Hypothalamus (tissue), 51 donors: ENCODE measurements at places on chromosomes 12 and 14.

GRCh38 chr14:94936401-94936892, 166.5 kb upstream of the GSC start:
- peak; percentile 82 for DNase-seq

DNA sequence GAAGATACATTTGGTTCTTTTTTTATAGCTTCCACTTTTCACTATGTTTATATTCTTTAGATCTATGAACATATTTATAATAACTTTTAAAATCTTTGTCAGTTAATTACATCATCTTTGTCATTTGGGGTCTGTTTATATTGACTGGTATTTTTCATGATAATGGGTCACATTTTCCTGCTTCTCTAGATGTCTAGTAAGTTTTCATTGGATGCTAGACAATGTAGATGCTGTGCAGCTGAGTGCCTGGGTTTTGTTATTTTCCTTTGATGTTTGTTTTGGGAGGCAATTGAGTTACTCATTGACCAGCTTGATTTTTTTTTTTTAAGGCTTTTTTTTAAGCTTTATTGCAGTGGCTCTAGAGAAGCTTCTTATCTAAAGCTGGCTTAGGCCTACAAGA, 4.9 kb downstream of the MAP1LC3B2 start:
- DNase-seq, result no peak

DNA sequence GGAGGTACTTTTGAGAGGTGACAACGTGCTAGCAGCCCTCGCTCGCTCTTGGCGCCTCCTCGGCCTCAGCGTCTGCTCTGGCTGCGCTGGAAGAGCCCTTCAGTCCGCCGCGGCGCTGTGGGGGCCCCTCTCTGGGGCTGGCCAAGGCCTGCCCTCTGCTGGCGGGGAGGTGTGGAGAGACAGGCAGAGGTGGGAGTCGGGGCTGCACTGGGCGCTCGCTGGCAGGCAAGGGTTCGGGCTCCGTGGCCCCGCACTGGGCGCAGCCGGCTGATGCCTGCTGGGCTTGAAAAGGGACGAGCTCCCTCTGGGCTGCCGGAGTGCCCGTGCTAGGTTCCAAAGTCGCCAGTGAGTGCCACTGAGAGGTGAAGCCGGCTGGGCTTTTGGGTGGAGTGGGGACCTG, 580.0 kb downstream of the DIO2 start:
- DNase-seq, result no peak

- no peak for DNase-seq
These were observed 73.2 kb downstream of the KIF21A start for GRCh38 chr12:39369756-39370155.

- no peak for DNase-seq
These were observed 15.4 kb downstream of the DDX11 start for GRCh38 chr12:31089072-31089471.

DNA sequence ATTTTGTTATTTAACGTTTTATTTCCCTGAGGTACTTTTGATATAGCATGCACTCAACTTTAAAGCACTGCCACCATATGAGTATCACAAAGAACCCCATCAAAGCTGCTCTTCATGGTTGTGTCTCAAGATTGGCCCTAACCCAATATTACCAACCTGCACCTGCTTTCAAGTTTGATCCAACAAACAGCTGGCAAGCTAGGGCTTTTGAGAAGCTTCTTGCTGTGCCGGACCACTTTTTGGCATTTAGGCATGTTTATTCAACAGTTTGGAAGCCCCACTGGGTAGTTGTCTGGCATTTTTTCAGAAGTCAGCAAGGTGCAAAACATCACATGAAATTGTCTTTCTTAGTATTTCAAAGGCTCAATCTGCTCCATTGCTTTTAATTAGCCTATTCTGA, 137.2 kb upstream of the PLEKHA5 start:
- no peak for DNase-seq

DNA sequence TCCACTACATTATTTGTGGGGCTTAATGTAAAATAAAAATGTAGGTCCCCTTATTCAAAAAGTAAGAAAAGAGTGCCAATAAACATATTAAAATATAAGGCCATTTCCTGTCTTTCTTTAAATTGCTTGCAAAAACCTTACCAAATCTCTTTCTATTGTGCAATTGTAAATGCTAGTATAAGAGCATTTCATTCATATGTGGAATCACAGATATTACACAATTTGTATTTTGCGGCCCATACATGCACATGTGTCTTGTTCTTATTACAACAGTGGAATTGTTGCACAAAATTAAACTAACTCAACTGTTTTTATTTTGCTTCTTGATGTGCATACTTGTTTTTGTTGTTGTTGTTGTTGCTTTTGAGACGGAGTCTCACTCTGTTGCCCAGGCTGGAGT, 20.1 kb upstream of the CRADD start:
- no peak for DNase-seq

- no peak for DNase-seq
These were observed 27.7 kb downstream of the PPP1R13B start for GRCh38 chr14:103819503-103820307.

- no peak for DNase-seq
These were observed 12.1 kb upstream of the KRT83 start for GRCh38 chr12:52333321-52333720.

- DNase-seq, result no peak
These were observed 35.1 kb upstream of the ACTN1 start for GRCh38 chr14:69013943-69014782.

DNA sequence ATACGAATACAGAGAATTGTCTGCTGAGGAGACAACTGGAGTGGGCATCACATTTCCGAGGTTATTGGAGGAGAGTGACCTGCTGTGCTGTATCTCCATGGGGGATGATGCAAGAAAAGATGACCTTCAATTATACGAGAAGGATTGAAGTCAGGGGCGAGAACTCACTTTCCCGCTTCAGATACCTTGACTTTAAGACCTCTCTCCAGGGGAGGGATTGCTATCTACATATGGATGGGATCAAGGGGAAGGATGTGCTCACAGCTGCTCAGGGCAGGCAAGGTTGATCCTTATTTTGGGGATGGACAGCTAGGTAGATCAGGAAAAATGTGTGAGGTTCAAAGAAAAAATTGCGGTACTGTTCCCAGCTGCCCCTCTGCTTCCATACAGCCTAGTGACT, 24.4 kb downstream of the NEUROD4 start:
- DNase-seq, result no peak

DNA sequence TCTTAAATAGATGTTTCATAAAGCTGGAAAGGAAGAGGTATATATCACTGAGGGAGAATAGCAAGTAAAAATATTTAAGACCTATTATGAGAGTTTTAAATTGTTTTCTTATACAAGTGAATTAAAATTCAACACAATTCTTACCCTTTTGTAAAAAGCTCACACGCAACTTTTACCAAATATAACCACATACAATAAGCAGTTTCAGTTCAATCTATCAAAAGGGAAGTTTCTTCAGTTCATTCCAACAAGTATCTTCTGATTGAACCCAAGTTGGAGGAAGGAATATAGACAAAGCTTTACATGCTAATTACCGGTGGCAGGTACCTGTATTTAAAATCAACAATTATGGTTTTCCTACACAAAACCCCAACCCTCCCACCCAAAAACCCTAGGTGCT, 41.1 kb downstream of the GTF2A1 start:
- no peak for DNase-seq

DNA sequence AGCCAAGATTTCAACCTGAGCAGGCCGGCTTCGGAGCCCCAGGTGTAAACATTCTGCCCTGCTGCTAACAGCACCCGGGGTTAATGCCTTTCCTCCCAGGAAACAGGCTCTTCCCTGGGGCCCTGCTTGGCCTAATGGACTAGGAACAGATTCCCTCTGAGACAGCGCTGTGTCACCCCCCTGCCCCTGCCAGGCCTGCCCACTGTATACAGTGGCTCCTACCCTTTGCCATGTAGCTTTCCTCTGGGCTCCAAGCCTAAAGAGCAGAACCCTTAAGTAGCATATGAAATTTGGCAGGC, 28.3 kb upstream of the BCDIN3D start:
- DNase-seq, result no peak

- no peak for DNase-seq
These were observed 25.1 kb downstream of the ZFC3H1 start for GRCh38 chr12:71638499-71638898.

DNA sequence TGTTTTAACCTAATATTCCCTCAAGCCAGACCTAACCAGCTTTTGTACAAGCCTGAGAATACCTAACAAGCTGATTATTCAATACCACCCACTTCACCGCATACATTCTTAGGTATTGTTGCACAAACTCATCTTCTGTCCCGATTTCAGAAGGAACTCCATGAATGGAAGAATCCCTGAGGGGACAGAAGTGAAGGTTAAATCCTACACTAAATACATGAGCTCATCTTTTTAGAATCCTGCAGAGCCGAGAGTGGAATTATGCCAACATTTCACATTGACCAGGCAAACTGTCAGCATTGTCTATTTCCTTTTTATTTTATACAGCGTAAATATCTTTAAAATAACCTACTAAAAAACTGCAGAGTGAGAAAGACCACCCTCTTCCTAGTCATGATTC, 140.7 kb upstream of the PRICKLE1 start:
- DNase-seq, result no peak

GRCh38 chr14:81113176-81113575, 107.6 kb downstream of the GTF2A1 start:
- DNase-seq, result no peak

GRCh38 chr14:79483477-79484388, 727.6 kb downstream of the DIO2 start:
- DNase-seq, result no peak

DNA sequence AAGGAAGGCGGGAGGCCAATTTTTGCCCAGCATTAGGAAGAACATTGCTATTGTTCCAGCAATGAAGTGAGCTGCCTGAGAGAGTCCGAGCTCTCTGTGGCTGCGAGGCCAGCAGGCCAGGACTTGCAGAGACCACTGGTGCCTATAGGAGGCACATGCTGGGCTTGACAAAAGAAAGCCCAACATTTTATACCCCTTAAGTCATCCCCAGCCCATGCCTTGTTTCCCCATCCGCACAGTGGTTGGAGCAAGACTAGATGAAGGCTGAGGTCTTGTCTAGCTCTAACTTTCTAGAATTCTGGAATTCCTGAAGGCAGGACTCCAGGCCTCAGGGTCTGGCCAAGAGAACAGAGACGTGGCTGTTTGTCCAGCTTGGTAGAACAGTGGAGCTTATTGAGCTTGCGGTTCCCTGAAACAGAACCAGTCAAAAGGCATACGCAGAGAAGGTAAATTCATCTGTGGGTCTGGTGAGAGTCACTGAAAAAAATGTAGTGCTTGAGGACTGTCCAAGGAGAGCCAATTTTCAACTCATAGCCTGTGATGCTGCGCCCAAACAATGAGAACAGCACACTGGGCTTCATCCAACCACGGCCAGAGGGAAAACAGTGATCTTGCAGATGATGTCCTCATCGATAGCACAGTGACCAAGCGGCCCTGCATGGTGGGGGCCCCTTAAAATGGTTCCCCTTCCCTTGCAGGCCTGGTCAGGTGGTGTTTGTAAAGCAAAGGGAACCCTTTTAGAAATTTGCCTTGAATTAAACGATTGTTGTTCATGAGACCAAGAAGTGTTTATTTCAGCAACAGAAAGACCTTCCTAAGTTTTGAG, 27.1 kb upstream of the COL2A1 start:
- no peak for DNase-seq

GRCh38 chr12:80268924-80269749, 169.8 kb downstream of the OTOGL start:
- no peak for DNase-seq

- DNase-seq, result no peak
These were observed 52.6 kb downstream of the GPHB5 start for GRCh38 chr14:63266106-63266505.

DNA sequence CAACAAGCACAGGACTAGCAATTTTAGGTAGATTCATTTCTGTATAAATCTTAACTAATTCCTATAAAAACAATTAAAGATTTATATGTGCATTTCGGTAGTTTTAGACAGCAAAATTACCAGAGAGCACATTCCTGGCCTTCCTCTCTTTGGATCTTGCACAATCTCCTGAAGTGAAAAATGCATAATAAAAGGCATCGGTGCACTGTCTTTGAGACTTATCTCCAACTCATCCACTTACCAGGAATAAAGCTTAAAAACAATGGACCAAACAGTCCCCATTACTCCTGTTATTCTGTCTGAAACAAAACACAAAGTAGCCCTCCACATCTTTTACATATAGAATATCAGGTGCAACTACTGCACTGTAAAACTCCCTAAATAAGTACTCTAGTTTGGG, 69.3 kb downstream of the HECTD1 start:
- DNase-seq, result no peak

GRCh38 chr14:38838049-38838978, 264.7 kb downstream of the SEC23A start:
- DNase-seq, result no peak

DNA sequence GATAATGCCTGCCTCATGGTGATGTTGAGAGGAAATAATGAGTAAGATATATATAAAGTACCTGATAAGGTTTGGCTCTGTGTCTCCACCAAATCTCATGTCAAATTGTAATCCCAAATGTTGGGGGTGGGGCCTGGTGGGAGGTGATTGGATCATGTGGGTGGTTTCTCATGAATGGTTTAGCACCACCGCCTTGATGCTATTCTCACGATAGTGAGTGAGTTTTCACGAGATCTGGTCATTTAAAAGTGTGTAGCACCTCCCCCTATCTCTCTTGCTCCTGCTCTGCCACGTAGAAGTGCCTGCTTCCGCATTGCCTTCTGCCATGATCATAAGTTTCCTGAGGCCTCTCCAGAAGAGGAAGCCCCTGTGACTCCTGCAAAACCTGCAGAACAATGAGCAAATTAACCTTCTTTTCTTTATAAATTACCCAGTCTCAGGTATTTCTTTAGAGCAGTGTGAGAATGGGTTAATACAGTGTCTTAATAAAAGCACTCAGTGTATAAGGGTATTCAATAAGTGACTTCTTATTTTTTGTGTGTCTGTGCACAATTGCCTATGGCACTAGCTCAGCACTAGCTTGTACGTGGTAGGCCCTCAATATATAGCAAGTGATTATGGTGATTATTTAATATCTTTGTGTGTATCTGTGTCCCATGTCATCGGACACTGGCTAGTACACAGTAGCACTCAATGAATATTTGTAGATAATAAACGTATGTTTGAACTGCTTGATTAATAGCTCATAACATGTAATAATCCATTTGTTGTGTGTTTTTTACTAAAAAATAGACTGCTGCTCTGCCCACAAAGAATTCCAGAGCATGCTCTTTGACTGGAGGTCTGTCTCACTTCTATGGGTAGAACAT, 138.1 kb upstream of the LMNTD1 start:
- DNase-seq, result no peak

- DNase-seq, result no peak
These were observed 319.0 kb downstream of the FOXG1 start for GRCh38 chr14:29085546-29085945.

GRCh38 chr14:94605361-94605760, 6.8 kb upstream of the SERPINA3 start:
- DNase-seq, result no peak

- no peak for DNase-seq
These were observed 1095.7 kb downstream of the AACS start for GRCh38 chr12:126160912-126161311.
